Activated CD4-positive, CD25-positive, alpha-beta regulatory T cell (primary cell): ENCODE measurements at places on chromosomes 11 and 22.

GRCh38 chr11:58922479-58922878, 16.8 kb upstream of the GLYATL1 start:
- DNase-seq, result no peak

DNA sequence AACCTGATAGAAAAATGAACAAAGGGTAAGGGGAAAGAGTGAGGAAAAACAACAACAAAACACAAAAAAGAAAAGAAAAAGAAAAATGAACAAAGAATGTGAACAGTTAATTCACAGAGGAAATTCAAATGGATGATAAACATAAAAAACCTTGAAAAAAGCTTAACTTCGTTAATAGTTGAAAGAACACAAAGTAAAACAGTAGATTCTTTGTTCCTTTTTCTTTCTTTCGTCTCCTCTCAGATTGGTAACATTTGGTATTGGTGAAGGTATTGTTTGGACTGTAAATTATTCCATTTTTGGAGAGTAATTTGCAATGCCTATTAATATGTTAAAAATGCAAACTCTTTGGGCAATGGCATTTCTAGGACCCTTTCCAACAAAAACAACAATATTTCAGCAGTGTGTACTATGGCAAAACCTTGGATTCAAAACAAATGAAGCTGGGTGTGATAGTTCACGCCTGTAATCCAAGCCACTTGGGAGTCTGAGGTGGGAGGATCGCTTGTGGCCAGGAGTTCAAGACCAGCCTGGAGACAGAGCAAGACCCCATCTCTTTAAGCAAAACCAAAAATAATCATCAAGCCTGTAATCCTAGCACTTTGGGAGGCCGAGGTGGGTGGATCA, 3.3 kb upstream of the BACE1 start:
- no peak for DNase-seq

- no peak for DNase-seq
Measured at GRCh38 chr11:128938156-128938885, 4.3 kb downstream of the TP53AIP1 start.

GRCh38 chr11:104661471-104661870, 236.8 kb downstream of the CASP12 start:
- DNase-seq, result no peak

GRCh38 chr11:113774174-113774503, 647 bp upstream of the ZW10 start:
- no peak for DNase-seq

GRCh38 chr11:118524356-118524755, 2.9 kb upstream of the TTC36 start:
- DNase-seq, result no peak

- DNase-seq, result no peak
Measured at GRCh38 chr11:105609832-105610781, at the start of gene GRIA4. Gene GRIA4 (plus strand): TSS chr11:105610073. CDS start chr11:105610998, 925 bp downstream.

DNA sequence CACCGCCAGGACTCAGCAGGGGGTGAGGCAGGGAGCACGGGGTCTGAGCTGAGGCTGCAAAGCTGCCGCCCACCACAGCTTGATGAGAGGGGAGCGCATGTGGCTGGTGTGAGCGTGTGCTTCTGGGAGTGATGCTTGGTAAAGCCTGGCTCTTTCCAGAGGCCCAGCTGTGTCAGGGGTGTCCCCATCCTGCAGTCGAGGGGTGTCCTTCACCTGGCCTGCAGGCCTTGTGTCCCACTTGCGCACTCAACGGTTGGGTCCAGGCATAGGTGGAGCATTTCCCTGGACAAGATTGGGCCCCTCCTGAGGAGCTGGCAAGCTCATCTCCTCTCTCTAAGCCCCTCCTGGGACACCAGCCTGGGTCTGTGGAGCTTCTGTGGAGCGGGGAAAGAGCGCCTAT, 273.9 kb downstream of the TBC1D22A start:
- DNase-seq, result no peak

GRCh38 chr11:111400595-111400994, 21.5 kb upstream of the POU2AF1 start:
- DNase-seq, result no peak

DNA sequence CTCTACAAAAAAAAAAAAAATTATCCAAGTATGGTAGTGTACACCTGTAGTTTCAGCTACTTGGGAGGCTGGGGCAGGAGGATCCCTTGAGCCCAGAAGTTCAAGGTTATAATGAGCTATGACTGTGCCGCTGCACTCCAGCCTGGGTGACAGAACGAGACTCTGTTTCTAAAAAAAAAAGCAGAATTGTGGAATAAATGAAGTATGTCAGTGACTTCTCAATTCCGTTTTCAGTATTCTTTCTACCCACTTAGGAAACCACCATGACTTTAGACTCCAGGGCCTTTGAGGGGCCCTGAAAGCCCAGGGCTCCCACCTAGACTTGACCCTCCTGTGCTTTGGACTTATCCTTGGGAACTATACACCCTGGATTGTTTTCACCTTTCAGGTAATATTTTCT, 6.5 kb upstream of the NUP160 start:
- DNase-seq, result no peak

DNA sequence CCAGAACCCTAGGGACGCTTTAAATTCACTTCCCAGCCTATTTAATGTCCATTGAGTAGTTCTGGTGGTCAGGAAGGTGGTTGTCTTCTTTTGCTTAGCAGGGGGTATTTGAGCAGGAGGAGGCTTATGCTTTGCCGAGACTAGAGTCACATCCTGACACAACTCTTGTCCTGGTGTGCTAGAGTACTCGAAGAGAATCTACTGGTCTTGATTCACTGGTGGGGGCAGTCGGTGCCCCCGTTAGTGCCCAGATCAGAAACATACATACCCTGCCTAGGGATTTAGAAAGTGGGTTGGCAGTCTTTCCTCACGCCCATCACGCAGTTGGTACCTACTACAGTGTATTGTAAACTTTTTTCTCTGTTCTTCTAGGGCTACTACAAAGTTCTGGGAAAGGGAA, 2.7 kb downstream of the RPL27A start:
- no peak for DNase-seq

GRCh38 chr11:17907046-17907445, 105.8 kb downstream of the SERGEF start:
- no peak for DNase-seq

DNA sequence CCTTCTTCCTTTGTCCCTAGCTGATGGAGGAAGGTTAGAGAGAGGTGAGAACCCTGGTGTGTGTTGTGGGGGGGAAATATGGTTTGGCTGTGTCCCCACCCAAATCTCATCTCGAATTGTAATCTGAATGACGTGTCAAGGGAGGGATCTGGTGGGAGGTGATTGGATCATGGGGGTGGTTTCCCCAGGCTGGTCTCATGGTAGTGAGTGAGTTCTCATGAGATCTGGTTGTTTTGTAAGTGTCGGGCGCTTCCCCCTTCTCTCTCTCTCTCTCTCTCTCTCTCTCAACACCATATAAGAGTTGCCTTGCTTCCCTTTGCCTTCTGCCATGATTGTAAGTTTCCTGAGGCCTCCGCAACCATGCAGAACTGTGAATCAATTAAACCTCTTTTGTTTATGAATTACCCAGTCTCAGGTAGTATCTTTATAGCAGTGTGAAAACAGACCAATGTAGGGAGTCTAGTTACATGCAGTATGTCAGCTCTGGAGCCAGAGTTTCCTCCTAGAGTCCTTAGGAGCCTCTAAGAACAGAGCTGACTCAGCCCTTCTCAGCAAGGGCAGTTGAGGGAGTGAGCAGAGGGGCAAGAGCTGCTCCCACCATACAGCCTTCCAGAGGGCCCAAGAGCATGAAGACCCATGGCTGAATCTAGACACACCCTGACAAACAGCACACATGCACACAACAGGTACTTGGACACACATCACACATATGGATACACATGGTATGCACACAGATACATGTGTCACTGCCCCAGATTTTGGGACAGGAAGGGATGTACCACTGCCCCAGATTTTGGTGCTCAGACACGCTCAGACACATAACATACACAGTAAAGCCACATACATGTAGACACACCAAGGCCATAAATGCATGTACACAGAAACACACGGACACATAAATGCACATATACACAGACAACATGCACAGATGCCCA, 12.9 kb upstream of the LRRC32 start:
- no peak for DNase-seq

DNA sequence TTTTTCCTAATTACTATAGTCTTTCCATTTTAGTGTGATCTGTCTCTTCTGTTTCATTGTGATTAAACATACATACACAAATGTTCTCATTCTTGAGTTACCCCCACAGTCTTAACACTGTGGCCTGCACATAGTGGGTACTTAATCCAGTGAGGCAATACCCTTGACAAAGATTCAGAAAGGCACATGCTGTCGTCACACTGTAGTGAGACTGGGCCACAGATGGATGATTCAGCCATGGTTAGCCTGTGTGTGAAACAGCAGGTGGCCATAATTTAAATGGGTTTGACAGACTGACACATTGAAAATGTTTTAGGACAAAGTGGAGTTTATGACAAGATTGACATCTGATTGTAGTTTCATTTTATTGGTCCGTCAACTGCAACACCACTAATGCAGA, 313.1 kb downstream of the C11orf87 start:
- DNase-seq, result no peak

- no peak for DNase-seq
Measured at GRCh38 chr22:35307372-35307771, 7.7 kb downstream of the TOM1 start.

- DNase-seq, result no peak
Measured at GRCh38 chr22:25051983-25052710, 99.6 kb downstream of the KIAA1671 start.

- DNase-seq, result no peak
Measured at GRCh38 chr11:13210424-13210823, 67.2 kb upstream of the BMAL1 start.

GRCh38 chr11:128303383-128303782, 284.0 kb downstream of the ETS1 start:
- no peak for DNase-seq

GRCh38 chr11:60367009-60367408, 11.3 kb upstream of the MS4A7 start:
- no peak for DNase-seq

- no peak for DNase-seq
Measured at GRCh38 chr11:6022956-6023355, 7.6 kb downstream of the OR56A1 start.

DNA sequence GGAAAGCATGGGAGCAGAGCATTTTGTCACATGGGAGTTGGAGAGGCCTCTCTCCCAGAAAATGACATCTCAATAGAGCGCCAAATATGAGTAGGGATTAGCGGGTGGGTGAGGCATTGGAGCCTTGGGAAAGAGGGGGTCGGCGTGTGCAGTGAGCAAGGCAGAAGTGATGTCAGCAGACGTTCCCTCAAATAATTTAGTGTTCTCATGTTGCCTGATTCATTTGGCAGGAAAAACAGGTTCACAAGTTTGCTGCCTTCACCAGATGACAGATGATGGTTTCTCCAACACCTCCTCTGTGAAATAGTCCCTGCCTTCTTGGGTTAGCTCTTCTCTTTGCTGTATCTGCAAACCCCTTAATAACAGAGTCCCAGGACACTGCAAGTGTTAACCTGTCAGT, 118.5 kb upstream of the ARHGAP20 start:
- DNase-seq, result no peak

DNA sequence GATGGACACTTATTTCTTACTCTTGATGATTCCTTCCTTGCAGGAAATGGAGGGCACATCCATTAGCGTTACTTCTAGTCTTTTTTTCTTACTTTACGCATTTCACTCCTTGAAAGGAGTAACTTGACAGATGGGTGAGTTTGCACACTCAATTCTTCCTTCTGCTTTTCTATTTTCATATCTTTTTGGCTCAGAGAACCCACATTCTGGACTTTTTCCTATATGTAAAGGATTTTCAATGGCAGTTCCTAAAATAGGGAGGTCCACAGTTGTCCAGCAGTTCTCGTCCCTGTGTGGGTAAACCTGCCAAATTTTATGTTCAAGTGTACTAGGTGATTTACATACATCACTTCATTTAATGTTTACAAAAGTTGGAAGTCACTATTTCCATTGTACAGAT, 440.0 kb upstream of the KIRREL3 start:
- no peak for DNase-seq

DNA sequence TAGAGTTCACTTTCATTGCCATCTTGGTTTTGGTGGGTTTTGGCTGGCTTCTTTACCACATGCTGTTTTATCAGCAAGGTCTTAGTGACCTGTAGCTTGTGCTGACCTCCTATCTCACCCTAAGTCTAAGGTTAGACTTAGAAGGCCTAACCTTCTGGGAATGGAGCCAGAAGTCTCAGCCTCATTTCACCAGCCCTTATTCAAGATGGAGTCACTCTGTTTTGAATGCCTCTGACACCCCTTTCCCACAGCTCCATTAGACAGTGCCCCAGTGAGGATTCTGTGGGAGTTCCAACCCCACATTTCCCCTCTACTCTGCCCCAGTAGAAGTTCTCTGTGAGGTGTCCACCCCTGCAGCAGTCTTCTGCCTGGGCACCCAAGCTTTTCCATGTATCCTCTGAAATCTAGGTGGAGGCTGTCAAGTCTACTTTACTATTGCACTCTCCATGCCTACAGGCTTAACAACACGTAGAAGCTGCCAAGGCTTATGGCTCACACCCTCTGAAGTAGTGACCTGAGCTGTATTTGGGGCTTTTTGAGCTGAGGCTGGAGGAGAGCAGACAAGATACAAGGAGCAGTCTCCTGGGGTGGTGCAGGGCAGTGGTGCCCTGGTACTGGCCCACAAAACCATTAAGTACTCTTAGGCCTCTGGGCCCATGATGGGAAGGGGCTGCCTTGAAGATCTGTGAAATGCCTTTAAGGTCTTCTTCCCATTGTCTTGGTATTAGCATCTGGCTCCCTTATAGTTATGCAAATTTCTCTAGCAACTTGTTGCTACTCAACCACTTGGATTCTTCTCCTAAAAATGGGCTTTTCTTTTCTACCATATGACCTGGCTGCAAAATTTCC, 65.9 kb upstream of the SC5D start:
- DNase-seq, result no peak
